ENCODE measurements at places on chromosomes 11 and 22.
A peak's percentile ranks its signal among the peaks of the same experiment; 100 is the strongest.

- DNase-seq, result no peak
Measured at GRCh38 chr11:64758330-64759079, 1.3 kb downstream of the PYGM start.

- no peak for DNase-seq
Measured at GRCh38 chr11:124329787-124330478, 9.9 kb upstream of the OR8D2 start.

DNA sequence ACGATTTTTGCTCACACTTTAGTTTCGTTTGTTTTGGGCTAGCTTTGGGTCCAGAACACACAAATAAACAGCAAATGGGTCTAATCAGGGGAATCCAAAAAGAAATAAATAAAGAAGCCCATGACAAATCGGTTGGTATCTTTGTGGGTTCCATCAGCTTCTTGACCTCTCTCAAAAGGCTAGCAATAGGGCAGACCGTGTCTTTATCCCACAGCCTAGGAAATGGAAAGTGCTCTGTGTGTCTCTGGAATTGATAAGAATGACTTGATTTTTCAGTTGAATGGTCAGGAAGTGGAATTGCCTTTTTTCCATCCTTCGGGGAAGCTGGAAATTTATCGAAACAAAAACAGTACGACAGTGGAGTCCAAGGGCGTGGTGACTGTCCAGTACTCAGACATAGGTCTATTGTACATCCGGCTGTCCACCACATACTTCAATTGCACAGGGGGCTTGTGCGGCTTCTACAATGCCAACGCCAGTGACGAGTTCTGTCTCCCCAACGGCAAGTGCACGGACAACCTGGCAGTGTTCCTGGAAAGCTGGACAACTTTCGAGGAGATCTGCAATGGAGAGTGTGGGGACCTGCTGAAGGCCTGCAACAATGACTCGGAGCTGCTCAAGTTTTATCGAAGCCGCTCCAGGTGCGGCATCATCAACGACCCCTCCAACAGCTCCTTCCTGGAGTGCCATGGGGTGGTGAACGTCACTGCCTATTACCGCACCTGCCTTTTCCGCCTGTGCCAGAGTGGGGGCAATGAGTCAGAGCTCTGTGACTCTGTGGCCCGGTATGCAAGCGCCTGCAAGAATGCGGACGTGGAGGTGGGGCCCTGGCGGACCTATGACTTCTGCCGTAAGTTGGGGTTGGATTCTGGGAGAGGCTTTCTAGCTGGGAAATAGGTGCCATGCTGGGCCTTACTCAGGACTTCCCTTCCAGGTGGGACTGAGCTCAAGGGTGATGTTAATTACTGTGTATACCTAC lies 28.6 kb downstream of the TECTA start:
- DNase-seq, result no peak

- no peak for DNase-seq
Measured at GRCh38 chr11:30445056-30445455, 122.2 kb downstream of the ARL14EP start.

- DNase-seq, result no peak
Measured at GRCh38 chr11:106614262-106614661, 404.0 kb downstream of the GUCY1A2 start.

DNA sequence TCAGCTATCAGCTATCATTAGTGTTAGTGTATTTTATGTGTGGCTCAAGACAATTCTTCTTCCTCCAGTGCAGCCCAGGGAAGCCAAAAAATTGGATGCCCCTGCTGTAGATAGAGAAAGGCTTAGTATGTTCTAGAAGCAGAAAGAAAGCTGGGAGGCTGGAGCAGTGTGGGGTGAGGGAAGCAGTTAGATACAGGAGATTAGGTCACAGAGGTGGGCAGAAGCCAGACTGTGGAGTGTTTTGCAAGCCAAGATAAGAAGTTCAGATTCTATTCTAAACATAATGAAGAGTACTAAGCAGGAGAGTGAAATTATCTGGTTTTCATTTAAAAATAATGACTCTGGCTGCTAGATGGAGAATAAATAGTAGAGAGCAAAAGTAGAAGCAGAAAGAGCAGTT lies 381.7 kb downstream of the DCDC1 start:
- no peak for DNase-seq

DNA sequence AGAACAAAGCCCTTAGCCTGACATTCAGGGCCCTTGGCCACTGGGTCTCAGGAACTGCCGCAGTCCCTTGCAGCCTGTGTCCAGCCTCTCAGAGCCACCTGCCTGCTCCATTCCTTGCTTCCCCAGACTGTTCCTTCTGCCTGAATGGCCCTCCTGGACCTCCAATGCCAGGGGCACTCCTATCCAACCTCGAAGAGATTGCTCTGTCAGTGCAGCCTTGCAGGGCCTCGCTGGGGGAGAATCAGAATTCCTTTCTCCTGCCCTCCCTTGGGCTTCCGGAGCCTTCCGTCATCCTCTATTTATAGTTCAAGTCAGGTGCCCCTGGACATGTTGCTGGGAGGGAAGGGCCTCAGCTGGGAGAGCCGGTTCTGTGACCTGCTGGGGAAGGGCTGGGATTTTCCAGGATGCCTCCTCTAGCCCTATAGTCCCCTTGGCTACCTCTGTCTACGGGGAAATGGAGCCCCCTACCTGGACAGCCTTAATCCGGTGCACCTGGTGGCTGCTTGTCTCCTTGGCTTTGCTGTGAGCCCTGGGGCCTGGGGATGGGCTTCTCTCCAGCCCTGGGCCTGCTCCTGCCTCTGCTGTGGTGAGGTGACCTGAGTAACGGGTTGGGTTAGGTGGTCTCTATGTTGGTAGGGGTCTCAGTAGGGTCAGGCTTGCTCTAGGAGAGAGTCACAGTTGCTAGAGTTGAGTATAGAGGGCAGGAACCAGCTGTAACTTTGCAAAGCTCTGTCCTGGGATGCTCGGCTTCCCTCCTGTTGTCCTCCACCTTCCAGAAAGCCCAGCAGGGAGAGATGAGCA lies 45.9 kb upstream of the SYT7 start:
- peak; percentile 28 for DNase-seq

- no peak for DNase-seq
Measured at GRCh38 chr11:48341466-48341865, 16.7 kb downstream of the OR4C3 start.

- no peak for DNase-seq
Measured at GRCh38 chr11:78428773-78429172, 11.2 kb upstream of the GAB2 start.

DNA sequence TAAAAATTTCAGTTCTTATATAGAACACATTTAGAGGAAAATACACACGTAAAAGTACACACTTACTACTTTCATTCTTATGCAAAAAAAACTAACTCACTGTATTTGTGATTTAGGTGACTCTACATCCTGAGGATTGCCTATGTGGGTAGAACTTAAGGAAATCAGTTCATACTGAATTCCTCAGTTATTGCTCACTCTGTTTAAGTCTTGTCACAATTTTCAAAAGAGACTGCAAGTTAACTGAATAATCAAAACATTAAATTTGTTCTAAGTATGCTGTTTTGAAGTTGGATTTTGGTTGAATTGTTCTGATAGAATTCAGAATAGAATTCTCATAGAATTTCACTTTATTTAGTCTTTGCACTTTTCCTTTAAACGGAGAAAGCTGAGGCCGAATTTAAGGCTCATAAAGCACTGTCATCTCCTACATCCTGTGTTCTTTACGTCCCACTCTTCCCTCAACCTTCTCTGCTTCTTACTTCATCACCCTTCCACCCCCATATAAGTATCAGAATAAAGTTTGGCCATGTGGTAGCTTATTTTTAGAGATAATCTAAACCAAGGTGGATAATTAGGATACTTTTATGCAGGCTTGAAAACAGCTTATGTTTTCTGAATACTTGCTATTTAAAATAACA lies 59.8 kb downstream of the APOL5 start:
- peak; percentile 49 for DNase-seq

DNA sequence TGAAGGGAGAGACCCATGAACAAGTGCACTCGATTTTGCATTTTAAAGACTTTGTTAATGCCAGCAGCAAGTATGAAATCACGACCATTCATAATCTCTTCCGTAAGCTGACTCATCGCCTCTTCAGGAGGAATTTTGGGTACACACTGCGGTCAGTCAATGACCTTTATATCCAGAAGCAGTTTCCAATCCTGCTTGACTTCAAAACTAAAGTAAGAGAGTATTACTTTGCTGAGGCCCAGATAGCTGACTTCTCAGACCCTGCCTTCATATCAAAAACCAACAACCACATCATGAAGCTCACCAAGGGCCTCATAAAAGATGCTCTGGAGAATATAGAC lies 5.9 kb downstream of the SERPIND1 start:
- DNase-seq, result peak; percentile 61

DNA sequence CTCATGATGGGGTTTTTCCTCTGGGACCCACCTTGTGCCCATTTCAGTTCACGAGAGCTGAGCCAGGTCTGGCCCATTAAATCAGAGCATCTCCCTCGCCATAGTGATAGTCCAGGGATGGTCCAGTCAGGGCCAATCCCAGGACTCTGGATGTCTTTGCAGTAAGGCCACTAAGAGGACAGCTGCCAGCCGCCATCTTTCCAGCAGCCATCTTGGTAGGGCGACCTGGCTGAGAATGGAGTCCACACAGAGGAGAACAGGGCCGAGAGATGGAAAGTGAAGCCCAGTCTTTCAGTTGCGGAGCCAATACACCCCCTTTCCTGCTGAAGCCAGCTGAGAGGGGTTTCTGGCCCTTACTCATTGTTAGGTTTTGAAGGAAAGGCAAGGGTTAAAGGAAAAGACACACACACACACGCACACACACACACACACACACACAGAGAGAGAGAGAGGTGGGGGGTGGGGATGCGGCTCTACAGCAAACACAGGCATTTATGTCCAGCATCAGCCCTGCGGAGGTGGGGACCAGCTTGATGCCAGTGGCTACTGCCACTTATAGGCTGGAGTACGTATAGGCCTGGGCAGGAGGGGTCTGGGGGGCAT lies 12.4 kb upstream of the KIAA0930 start:
- no peak for DNase-seq

DNA sequence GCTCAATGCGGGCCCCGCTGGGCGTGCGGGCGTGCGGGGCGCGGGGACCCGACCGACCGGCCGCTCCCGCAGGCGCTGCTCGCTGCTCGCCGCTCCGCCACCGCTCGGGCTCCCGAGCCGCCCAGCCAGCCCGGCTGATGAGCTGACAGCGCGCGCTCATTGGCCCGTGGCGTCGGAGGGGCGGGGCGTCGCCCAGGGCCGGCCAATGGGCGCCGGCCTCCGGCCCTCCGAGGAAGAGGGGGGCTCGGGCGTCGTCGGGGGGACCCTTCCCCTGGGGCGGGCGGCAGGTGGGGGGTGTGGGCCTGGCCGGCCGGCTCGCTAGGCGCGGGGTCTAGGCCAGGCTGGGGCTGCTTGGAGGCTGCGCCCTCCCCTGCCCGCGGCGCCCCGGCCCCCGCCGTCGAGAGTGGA lies at the start of gene SCUBE1:
TSS of gene SCUBE1 (minus strand) at position 111 of the 408 bp plus-strand sequence. CDS start 111 bp downstream, outside the sequence.
- DNase-seq, result peak; percentile 82

- DNase-seq, result no peak
Measured at GRCh38 chr11:33737362-33737821, 1.2 kb upstream of the CD59 start.

GRCh38 chr22:26362471-26362870 lies 66.6 kb upstream of the ASPHD2 start:
- DNase-seq, result peak; percentile 56

- DNase-seq, result peak; percentile 70
Measured at GRCh38 chr11:72812967-72813739, 1.1 kb upstream of the ATG16L2 start.

- no peak for DNase-seq
Measured at GRCh38 chr11:25741886-25742285, 590.0 kb upstream of the ANO3 start.

DNA sequence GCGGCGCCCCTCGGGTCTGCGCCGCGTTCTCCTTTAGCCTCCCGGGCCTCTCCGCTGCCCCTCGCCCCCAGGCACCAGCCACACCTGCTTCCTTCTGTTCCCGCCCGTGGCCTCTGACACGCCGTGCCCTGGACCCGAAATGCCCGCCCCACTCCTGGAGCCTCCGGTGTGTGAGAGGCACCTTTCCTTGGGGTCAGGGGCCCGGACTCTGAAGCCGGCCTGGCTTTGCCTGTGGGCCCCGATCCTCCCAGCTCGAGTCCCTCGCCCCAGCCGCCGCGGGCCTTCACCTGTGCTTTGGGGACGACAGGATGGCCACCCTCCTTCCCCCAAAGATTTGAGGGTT lies 661 bp upstream of the CDPF1 start:
- no peak for DNase-seq

GRCh38 chr11:44771841-44772240 lies 45.1 kb downstream of the TSPAN18 start:
- no peak for DNase-seq

- DNase-seq, result no peak
Measured at GRCh38 chr11:125078516-125079140, 15.5 kb downstream of the SLC37A2 start.

DNA sequence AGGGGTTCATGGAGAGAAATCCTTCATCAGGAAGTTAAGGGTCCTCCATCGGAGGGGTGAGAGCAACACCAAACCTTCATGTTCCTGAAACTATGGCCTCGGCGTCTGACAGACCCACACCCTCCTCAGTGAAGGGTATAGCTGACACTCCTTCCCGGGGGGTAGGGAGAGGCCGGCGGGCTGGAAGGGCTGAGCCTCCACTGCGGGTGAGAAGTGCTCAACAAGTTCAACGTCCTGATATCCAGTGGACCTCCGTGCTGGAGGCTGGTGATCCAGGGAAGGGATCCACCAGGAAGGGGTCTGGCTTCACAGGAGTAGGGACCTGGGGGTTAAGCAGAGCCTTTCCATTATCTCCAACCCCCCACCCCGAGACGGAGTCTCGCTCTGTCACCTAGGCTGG lies 12.3 kb downstream of the CARS1 start:
- no peak for DNase-seq

Measured in Daoy (cell line).